ENCODE measurements at places on chromosomes 16 and 17.

DNA sequence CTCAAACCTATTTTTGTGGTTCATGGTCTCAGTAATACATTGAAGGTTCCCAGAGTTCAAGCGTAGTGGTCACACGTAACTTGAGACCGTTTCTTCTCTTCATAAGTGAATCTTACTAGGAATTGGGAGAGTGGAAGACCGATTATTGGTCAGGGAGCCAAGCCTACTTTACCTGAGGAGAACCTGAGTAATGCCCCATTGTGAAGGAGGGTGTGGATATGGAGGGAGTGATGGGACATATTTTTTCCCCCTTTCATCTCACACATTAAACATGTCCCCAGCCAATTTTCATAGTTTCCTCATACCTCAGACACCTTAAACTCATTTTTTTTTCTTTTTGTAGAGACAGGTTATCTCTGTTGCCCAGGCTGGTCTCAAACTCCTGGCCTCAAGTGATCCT is 8.9 kb downstream of the GEMIN4 start:
- DNase-seq: no peak

GRCh38 chr17:50352693-50353599 is 7.0 kb downstream of the XYLT2 start:
- DNase-seq: no peak

DNA sequence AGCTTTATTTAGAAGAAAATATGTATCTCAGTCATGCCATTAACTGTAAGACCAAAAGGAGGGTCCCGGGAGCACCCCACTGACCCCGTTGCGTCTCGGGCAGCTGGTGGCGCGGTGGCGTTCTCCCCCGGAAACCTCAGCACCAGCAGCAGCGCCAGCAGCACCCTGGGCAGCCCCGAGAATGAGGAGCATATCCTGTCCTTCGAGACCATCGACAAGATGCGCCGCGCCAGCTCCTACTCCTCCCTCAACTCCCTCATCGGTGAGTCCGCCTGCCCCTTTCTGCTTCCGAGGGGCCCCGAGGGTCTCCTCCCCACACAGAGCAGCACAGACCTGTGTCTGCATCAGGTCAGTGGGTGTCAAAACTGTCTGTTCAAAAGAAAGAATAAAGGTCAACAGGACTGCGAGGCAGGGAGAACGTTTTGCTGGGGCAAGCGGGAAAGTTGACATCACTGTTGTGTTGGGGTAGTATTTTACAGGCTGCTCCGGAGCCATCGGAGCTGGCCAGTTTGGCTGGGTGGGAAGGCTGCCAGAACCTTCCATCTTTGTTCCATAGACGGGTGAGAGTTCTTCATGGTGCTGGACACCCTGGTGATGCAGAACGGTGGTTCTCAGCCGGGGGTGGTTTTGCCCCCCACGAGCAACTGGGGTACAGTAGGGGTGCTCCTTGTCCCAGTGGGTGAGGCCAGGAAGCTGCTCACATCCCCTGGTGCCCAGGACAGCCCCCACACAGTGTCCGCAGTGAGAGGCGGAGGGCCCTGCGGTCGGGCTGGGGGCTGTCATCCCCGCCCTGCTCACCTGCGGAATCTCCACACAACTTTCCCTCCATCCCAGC is 97.8 kb upstream of the CHMP6 start:
- no peak for DNase-seq

- no peak for DNase-seq
Observed at GRCh38 chr16:19767497-19767896, 49.4 kb downstream of the IQCK start.

GRCh38 chr17:54900457-54901229 is at the start of gene TOM1L1:
Gene TOM1L1, plus strand, starts transcription at chr17:54900852. Its CDS starts 14 bp downstream, at chr17:54900866.
- peak; percentile 44 for DNase-seq

DNA sequence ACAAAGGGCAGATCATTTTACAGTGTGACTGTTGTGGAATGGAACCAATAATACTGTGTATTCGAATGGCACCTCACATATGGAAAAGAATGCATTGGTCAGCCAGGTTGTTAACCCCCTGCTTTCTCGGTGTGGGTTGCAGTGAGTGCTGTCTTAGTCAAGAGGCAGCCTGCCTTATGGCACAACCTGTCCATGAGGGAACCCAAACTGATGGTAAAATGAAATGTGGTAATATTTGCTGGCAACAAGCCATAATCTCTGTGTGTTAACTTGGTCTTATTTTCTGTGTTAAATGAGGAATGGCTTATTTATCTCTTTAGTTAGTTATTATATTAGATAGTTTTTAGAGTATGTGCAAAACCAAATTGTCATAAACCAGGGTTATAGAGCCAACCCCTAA is 81.6 kb downstream of the TMC6 start:
- DNase-seq: no peak

DNA sequence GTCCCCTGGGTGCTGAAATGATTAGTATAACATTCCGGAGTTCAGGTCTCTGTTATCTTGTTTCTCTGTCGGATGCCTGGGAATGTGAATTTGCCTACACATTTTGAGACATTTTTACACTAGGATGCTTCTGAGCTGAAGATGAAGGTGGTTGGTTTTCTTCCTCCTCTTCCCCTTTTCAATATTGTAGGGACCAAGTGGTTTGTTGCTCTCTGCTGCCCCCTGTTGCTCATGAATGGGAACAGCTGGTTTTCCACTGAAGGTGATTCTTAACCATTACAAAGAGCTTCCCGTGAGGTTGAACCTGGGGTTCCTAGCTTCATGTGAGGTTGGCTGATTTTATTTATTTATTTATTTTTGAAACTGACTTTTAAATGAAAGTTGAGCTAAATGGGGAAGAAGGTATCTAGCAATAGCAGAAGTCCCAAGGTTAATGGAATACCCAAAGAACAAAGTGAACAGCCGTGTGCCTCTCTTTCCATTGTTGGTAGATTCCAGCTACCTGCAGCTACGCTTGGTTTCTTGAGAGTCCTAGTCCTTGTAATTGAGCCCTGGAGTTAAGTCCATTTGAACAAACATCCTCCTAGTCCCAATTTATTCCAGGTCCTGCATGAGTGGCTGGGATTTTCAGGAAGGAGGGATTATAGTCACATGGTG is 983.9 kb upstream of the EEF2KMT start:
- DNase-seq: peak; percentile 16

DNA sequence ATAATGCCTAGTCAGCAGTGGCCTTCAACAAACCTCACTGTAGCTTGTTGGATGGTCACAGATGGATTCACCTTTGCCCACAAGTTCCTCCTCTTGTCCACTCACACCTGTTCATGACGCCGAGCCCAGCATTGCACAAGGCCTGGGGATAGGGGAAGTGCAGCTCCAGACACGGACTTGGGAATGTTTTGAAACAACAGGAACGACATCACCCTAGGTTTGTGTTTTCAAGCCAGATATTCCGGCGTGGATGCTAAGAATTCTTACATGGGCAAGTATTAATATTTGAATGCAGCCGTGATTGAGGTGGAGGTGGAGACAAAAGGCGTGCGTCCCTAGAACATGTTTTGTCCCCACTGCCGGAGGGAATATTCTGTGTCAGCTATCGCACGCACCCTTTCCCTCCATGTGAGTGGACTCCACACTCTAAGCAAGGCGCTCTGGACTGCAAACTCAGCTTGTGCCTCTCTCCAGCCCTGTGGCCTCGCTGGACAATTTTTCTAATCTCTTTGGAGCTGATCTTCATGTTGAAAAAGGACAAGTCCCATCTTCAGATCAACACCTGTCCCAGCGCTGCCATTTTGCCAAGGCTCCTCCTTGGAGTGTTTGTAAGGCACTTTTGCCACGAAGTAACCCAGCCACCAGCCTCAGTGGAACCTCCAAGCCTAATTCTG is 2.0 kb upstream of the BANP start:
- DNase-seq: no peak

DNA sequence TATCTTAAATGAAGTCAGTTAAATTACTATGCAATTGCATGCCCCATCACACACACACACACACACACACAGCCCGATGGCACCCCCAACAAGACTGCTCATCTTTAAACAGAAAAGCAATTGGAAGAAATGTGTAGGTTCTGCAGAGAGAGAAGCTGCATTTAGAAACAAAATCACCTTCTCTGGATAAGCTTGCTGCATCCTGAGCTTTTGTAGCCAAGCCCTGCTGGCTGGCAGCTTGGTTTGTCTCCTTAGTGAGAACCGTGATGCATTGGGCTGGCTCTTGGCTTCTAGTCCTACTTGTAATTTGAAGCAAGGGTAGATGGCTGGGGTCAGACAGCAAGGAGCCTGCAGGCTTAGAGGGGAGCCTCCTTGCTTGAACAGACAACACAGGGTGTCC is 153.8 kb downstream of the SOX9 start:
- no peak for DNase-seq

Data from GM12891 (cell line).